Sigmoid colon (tissue), 7 donors: ENCODE measurements at places on chromosomes 6 and 20. TPM values are rescaled to one million over a fixed set of nuclear protein-coding genes. Genes with fewer than 3 reads are reported as not detected.

DNA sequence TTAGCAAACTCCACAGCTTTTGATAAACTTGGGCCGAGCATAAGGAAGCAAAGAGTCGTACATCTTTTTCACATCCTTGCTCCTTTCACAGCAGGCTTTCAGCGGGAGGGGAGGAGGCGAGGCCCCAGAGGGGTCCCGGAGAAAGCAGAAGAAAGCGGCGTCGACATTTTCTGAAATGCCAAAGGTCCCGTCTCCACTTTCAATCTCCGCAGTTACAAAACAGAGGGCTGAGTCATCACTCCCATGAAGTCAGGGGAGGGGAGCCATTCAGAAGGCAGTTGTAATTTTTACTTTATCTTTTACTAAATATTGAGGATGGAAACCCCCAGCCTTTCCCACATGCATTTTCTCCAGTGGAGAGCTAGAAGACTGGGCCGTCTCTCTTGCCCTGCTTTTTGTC is 174.2 kb upstream of the THBS2 start:
- DNase-seq, result peak; percentile 74
- peak overlapping the region; percentile 60 for H3K27ac ChIP-seq
- no peaks in the 10 kb centered on the region for H3K36me3 ChIP-seq
- no peak overlapping the region for H3K4me3 ChIP-seq

DNA sequence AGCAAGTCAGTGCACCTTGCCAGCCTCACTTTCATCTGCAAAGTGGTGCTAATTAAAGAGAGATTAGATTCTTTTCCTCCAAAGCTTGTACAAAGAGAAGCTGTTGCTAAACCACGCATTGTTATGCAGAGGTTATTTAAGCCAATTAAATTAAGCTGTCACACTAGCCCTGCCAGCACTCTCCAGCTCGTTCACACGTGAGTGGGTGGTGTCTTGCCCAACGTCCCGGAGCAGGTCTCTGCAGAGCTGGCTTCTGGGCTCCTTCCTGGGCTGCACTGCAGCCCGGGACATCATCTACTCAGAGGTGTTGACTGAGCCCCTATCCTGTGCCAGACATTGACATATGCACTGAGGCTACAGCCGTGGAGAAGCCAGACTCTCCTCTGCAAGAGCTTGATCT is 401.6 kb upstream of the SULF2 start:
- H3K27ac ChIP-seq, result no peak overlapping the region
- H3K4me1 ChIP-seq, result peaks cover 11% of the 10 kb centered on the region
- no peak for DNase-seq
- no peak overlapping the region for H3K4me3 ChIP-seq

DNA sequence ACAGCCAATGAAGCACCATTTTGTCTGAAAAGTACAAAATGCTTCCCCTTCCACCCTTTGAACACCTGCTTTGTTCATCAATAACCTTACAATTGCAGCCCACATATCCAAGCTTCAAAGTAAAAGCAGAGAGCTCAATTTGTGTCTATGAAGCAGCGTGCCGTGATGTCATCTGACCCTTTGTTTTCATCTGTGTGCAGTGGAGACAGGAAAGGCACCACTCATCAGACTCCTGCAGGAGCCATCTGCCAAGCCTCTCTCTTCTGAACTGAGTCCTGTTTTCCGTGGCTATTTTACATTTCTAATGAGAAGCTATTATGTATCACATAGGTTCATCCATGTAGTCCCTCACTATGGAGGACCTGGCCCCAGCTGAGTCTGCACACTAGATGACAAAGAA is 7.5 kb upstream of the LY86 start:
- no peaks in the 10 kb centered on the region for H3K4me1 ChIP-seq
- no peak for DNase-seq
- H3K4me3 ChIP-seq, result no peak overlapping the region
- no peaks in the 10 kb centered on the region for H3K36me3 ChIP-seq

TRIM15 gene
- total RNA-seq, result not detected

GRCh38 chr20:37914672-37915433 is 11.9 kb downstream of the VSTM2L start:
- DNase-seq, result no peak
- H3K4me1 ChIP-seq, result peaks cover 21% of the 10 kb centered on the region
- H3K4me3 ChIP-seq, result no peak overlapping the region
- H3K27me3 ChIP-seq, result peaks cover 10% of the 10 kb centered on the region

DNA sequence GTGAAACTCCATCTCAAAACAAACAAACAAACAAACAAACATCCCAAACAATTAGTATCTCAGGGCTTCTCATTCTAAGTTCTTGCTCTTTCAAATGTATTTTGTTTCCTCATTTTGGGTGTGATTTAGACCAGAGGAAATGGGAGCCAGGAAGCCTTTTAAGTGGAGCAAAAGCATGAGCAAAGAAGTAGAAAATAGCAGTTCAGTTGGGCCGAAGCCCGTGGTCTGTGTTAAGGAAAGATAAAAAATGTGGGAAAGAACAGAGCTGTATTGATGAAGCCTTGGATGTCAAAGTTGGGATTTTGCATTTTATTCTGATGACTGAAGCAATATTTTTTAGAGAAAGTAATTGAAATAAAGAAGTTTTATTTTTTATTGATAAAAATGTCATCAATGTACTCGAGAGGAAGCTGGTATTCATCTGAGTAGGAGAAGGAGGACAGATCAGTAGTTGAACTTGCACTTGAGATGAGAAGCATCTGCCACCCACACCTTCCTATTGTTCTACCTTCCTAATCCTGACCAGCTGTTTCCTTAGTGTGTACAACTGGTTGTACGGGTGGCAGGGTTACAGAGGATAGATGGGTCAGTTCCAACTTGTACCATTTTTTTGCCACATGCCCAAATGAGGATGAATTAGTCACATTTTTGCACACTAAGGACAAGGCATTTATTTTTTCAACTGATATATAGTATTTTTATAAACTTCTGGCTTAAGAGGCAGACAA is 56.1 kb downstream of the KIAA0408 start:
- DNase-seq, result no peak
- H3K4me3 ChIP-seq, result no peak overlapping the region
- H3K27me3 ChIP-seq, result no peaks in the 10 kb centered on the region
- no peaks in the 10 kb centered on the region for H3K4me1 ChIP-seq

DNA sequence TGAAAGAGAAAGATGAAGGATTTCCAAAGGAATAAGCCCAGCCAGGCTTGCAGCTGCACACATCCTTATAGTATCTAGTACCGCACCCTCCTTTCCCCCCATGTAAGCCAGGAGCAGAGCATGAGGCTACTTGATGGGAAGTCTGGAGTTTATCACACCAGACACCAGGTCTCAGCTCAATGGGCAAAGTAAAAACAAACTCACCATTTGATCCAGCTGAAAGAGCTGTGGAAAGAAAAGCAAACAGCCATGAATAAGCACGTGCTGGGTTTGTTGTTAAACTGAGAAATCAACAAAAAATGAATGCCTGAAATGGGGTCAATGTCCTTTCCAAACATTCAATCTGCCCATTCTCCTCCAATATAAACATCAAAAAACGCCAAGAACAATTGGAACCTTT is 50.6 kb upstream of the MAP7 start:
- peak; percentile 85 for DNase-seq
- no peak overlapping the region for H3K4me3 ChIP-seq
- no peaks in the 10 kb centered on the region for H3K4me1 ChIP-seq
- no peaks in the 10 kb centered on the region for H3K36me3 ChIP-seq
- no peak overlapping the region for H3K27ac ChIP-seq

KHDC1 gene
- 1.8 TPM for total RNA-seq

ARMH2 gene
- not detected for total RNA-seq

DNA sequence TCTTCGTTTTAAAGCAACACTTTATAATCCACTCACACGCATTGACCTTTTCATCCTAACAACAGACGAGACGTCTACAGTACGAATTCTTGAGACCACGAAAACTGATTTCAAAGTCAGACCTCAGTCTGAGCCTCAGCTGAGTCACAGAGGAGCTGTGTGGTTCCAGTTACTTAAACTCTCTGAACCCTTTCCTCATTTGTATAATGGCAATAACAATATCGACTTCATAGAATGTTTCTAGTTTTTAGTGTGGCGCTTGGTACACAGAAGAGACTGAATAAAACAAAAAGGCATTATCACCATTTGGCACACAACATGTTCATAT is 236.9 kb downstream of the ATXN1 start:
- no peak overlapping the region for H3K27ac ChIP-seq
- no peaks in the 10 kb centered on the region for H3K4me1 ChIP-seq
- DNase-seq, result no peak
- H3K4me3 ChIP-seq, result no peak overlapping the region

GRCh38 chr6:81762132-81762531 is 9.7 kb upstream of the TENT5A start:
- no peaks in the 10 kb centered on the region for H3K36me3 ChIP-seq
- H3K4me1 ChIP-seq, result no peaks in the 10 kb centered on the region
- no peak overlapping the region for H3K4me3 ChIP-seq
- no peak for DNase-seq
- H3K27ac ChIP-seq, result no peak overlapping the region

PAK1IP1 gene
- 14.6 TPM for total RNA-seq

DEFB132 gene
- total RNA-seq, result not detected

DNA sequence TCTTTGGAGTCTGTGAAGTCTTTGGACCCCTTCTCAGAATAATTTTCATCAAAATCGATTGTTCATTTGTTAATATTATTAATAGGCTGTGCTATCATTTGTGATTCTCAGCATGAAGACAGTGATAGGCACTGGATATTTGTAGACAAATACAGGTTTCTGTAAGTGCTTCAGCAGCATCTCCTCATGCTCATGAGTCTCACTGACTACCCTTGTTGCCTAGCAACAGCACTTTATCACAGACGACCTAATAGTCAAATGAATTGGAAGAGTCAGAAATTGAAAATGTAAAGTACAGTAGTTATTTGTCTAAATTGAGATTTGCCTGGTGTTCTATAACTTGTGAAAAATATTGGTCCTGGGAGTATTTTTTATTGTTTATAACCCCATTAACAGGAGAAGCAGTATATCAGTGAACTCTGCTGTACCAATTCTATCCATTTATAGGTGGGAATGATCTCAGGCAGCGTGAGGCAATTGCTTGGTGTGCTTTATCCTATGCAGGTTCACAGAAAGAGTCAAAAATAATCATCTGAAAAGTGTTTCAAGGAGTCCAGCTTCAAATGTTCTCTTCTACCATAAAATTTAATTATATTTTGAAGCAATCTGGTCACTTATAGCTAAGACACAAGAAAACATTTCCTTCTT is 684.6 kb downstream of the RFPL4B start:
- H3K27ac ChIP-seq, result no peak overlapping the region
- H3K4me3 ChIP-seq, result no peak overlapping the region
- H3K36me3 ChIP-seq, result no peaks in the 10 kb centered on the region
- no peaks in the 10 kb centered on the region for H3K4me1 ChIP-seq
- no peak for DNase-seq

DNA sequence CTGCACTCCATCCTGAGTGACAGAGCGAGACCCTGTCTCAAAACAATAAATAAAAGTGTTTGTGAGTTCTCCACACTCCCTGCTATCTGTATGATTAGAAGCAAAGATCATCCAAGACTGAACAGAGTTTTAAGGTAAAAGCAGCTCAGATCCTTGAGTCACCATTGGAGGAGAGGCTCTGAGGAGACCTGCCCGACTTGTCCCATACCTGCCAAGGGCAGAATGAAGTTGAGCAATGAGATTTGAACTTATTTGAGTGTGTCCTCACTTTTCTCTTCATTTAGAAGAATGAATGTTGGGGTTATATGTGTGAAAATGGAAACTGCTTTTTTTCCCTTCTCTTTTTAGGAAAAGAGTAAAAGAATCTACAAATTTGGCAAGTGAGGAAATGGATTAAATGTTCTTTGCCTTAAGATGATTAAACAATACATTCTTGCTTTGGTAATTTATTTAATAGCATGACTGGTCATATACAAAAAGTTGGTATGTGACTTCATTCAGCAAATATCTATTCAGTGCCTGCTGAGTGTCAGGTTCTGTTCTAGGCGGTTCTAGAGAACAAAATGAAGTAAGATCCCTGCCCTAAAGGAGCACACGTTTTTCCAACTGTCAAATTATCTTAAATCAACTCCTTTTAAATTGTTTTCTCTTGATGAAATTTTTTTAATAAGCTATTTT is 195.7 kb downstream of the ALDH8A1 start:
- no peak overlapping the region for H3K4me3 ChIP-seq
- H3K36me3 ChIP-seq, result no peaks in the 10 kb centered on the region
- H3K27me3 ChIP-seq, result no peaks in the 10 kb centered on the region
- H3K27ac ChIP-seq, result no peak overlapping the region
- no peak for DNase-seq

DNA sequence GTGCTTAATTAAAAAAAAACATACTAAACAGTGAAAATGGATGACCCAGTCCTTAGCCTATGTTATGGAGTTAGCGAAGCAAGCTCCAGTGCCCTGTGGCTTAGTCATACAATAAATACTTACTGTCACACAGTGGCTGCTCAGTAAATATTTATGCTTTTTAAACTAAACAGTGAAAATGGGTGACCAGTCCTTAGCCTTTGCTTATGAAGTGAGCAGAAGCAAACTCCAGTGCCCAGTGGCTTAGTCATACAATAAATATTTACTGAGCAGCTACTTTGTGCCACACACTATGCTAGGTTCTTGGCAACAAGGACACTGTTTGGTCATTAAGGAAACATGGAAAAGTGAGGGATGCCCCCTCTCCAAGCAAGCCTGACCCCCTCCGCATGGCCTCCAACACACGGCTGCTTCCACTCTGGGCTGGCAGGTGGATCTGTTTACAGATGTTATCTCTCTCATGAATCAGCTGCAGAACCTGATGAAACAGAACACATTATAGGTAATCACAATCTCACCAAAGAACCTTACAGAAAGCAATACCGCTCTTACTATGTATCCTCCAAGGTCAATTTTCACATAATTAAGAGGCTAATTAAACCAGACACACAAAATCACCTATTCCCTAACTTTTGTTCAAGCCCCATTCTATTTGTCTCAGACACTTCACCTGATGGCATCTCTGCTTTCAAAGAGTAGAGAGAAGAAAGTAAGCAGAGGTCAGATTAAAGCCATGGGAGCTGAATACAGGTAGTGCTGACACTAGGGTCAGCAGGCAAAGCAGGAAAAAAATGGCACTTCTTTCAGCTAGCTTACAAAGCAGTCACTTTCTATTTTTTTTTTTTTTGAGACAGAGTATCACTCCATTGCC is 27.3 kb downstream of the CDK5RAP1 start:
- no peak overlapping the region for H3K4me3 ChIP-seq
- H3K27ac ChIP-seq, result no peak overlapping the region
- peaks cover 93% of the 10 kb centered on the region for H3K36me3 ChIP-seq
- H3K4me1 ChIP-seq, result no peaks in the 10 kb centered on the region
- DNase-seq, result no peak
- no peaks in the 10 kb centered on the region for H3K27me3 ChIP-seq
